ENCODE measurements at places on chromosomes 1 and 21.

GRCh38 chr1:62717483-62717882, 29.3 kb upstream of the DOCK7 start:
- no peak for DNase-seq

GRCh38 chr1:217586586-217586985, 44.3 kb downstream of the GPATCH2 start:
- DNase-seq, result peak; percentile 1

DNA sequence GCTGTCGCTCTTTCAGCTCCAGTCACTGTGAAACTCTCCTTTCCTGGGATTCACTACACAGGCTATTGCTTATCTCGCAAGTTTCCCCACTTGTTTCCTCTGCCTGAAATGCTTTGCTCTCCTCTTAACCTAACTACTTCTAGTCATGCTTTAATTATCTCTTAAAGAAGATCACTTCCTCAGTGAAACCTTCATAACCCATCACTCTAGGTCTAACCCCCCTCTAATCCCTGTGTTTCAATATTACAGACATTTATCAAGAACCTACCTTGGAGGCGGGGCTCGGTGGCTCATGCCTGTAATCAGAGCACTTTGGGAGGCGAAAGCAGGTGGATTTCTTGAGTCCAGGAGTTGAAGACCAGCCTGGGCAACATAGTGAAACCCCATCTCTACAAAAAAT, 16.7 kb upstream of the ZNF644 start:
- DNase-seq, result no peak

- DNase-seq, result no peak
These were observed 6.2 kb upstream of the ARHGEF19 start for GRCh38 chr1:16218674-16219071.

- DNase-seq, result no peak
These were observed 127.6 kb upstream of the LMO4 start for GRCh38 chr1:87200875-87201638.

DNA sequence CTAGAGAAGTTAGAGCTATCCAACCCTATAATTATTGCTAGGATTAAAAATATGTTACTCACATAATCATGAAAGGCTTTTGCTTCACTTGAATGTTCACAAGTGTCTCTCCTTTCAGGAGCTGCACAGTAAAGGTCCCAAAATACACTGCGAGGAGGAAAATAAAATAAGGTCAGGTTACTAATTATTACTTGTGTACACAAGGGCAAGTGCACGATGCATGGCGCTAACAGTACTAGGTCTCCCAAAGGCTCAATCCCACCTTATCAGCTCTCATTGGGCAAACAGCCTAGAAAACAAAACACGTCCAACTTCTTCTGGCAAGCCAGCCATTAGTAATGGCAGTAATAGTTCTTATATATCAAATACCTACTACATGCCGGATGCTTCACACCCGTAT, 4.4 kb downstream of the SSBP3 start:
- DNase-seq, result no peak

GRCh38 chr1:97925151-97925550, 4.3 kb upstream of the DPYD start:
- DNase-seq, result no peak

DNA sequence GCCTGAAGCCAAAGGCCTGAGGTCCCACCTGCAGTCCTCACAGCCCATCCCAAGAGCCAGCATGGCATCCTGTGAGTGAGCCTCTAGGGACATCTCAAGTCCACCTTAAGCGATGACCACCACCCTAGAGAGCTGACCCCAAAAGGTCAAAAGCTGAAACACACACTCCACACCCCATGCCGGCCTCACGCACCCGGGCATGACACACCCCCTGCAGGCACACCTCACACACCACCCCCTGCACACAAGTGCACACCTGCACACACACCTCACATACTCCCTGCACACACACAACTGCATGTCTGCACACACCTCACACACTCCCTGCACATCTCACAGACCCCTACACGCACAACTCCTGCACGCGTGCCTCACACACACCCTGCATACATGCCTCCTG, 118.7 kb downstream of the NPHP4 start:
- DNase-seq, result no peak

DNA sequence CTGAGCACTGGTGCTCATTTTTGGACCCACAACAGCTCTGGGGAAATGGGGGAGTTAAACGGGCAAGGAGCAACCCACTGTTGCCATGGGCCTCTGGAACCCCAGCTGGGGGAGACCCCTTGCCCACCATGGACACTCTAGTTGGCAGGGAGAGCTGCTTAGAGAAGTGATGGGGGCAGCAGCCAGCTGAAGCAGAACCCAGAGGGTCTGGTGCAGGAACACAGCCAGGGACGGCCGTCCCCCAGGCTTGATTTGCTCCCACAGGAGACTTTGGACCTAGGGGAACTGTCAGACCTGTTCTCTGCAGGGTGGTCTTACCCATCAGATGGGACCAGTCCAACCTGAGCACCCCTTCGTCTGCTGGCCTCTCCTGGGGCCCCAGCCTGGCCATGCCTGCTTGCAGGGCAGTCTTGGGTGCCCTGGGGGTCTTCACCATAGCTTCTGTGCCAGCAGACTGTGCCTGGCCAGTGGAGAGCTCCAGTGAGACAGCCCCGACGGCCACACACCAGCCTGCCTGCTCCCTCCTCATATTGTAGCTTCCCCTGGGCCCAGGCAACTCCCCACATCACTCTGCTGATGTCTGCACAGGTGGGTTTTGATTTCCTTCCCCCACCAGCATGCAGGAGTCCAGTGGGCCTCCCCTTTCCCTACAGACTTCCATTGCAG, 11.3 kb downstream of the SPATC1L start:
- DNase-seq, result no peak

DNA sequence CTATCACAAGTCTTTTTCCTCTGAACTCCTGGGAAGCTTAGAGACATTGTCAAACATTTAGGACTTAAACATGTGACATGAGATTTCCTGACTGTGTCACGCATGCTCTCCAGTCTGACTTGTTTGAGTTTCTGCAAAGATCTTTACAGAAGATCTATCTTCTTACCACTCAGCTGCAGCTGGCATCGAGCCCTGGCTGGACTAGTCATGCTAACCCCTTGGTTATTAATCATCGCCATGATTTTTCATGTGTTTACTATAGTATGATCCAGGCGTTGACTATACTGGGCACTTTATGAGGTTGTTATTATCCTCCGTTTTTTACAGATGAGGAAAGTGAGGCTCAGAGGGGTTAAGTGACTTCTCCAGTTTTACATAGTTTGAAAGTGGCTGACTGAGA, 18.1 kb upstream of the IRF2BP2 start:
- peak; percentile 92 for DNase-seq

DNA sequence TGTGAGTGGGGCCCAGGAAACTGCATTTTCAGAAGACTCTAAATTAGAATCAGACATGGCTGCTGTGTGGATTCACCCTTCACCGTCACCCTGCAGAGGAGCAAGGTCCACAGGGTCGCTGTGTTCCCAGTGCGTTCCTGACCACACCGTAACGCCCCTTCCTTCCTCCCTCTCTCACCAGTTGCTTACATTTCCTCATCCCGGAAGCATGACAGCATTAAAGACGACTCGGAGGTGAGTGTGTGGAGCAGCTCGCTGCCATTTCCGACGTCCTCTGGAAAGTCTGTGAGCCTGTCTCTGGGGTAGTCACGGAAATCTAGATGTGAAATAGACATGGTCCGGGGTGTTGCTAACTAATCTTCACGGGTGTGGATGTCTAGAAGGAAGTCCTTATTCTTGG, 45.9 kb downstream of the FAAP20 start:
- DNase-seq, result no peak

- no peak for DNase-seq
These were observed 15.4 kb downstream of the KCNJ15 start for GRCh38 chr21:38272215-38272614.
